Activated CD4-positive, CD25-positive, alpha-beta regulatory T cell treated with anti-CD3 and anti-CD28 coated beads, Interleukin-2, amount 50 U/mL, for 72 hours (primary cell): ENCODE measurements at places on chromosomes 5 and 9.

DNA sequence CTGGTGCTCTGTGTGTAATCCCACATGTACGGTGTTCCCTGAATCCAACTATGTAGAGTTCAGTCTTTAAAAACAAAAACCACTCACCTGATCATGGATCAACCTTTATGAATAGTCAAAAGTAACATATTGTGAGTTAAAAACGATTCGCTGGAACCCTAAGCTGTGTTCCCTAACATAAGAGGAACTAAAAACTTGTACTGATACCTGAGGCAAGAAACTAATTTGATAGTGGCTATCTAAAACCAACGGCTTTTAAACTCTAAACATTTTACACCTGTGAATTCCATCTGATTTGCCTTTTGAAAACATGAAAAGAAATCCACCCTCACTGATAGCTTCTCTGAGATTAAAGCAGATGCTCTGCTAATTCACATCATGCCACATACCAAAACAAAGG is 101.5 kb downstream of the DEPDC1B start:
- no peak for DNase-seq

- peak; percentile 57 for DNase-seq
Observed at GRCh38 chr9:7570107-7570720, 229.4 kb downstream of the DMAC1 start.

- DNase-seq: no peak
Observed at GRCh38 chr9:126058011-126058531, 268.6 kb upstream of the MVB12B start.

DNA sequence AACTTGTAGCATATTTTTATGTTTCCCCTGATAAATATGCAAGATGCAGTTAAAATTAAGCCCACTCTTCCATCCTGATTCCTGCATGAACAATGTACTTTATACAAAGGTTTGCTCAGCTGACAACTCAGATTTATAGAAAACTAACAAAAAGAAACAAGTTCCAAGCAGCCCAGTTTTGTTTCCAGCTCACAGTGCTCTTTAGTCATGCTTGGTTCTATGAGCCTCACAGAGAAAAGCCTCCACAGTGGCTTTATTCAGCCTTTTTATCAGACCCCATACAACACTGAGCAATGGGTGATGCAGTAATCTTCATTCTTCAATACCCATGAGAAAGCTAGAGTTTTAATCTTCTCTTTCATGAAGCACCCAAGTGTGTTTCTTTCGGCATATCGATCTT is 329.6 kb downstream of the SLCO4C1 start:
- DNase-seq: no peak

DNA sequence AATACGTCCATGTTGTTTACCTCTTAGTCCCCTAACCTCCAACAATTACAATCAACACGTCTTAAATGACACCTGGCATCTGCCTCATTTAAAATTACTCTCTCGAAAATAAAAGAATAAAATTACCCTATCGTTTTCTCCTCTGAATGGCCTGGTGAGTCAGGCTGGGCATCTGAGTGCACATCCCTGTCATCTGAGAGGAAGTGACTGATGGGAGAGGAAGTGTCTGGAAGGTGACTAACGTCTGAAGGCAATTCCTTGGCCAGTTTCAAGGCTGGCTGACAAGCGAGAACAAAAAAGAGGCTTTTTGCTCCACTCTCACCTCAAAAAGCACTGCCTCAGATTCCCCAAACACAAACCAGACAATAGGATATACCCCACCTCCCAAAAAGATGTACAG is 57.7 kb downstream of the MAPKAP1 start:
- no peak for DNase-seq

- no peak for DNase-seq
Observed at GRCh38 chr5:179326122-179326927, 18.9 kb downstream of the ADAMTS2 start.

DNA sequence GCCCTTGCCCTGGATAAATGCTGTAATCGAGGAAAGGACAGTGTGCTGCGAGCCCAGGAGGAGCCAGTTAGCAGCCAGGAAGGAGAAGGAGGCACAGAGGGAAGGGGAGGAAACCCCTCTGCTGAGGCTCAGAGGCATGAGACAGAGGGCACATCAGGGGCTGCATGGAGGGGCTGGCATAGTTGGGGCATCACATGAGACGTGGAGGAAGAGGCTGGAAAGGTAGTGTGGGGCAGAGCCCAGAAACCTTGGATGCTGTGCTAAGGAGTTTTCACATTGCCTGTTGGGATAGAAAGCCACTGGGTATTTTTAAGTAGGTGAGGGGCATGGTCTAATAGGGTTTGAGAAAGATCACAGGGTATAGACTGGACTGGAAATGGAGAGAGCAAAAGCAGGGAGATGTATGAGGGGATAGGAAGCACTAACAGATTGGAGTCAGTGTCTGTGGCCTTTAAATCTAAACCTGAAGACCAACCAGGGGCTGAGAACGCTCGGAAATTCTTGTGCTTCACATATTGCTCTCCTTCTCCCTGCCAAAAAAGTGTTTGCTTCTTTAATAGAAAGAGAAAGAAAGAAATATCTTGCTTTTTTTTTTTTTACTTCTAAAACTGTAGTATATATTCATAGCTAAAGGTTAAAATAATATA is 33.0 kb upstream of the ANGPTL2 start:
- no peak for DNase-seq

DNA sequence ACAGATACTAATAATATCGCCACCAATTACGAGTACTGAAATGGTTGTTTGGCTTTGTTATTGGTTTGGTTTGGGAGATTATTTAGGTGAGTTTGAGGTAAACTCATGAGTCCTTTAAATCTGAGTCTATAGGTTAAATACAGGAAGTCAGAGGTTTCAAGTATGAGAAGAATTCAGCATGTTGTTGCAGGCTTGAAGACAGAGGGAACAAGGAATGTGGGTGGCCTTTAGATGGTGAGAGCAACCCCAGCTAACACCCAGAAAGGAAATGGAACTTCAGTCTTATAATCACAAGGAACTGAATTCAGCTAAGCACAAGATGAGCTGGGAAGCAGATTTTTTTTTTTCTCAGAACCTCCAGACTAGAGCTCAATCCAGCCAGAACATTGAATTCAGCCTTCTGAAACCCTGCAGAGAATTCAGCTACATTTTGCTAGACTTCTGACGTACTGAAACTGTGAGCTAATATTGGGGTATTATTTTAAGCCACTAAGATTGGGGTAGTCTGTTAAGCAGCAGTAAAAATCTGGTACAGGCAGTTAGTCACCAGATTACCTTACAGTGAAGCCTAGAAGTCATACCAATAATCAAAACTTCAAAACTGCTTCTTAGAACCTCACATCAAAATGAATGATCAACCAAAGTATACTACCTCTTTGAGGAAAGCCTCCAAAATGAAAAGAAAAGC is 216.0 kb upstream of the PUM3 start:
- no peak for DNase-seq
